HS-27A (cell line): ENCODE measurements at places on chromosomes 2 and 18.

DNA sequence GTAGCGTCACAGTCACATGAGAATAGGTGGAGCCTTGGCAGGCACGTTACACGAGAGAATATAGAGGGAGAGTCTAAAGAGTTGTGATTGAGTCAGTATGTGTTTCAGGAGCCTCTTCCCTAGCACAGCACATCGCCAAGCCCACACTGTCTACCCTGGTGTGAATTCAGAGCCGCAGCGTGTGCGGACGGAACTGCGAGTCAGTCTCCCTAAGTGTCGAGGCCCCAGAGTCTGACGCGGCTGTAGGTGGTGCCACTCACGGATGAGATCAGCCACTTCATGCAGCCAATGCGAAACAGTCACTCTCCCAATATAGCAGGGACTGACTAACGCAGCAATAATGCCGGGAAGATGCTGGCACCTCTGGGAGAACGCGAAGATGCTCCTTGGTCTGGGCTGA lies 587.3 kb upstream of the ID2 start:
- DNase-seq, result no peak

- no peak for DNase-seq
Observed at GRCh38 chr18:9701609-9702349, 6.3 kb upstream of the RAB31 start.

- DNase-seq, result no peak
Observed at GRCh38 chr2:129901754-129902415, 77.6 kb upstream of the RAB6C start.

DNA sequence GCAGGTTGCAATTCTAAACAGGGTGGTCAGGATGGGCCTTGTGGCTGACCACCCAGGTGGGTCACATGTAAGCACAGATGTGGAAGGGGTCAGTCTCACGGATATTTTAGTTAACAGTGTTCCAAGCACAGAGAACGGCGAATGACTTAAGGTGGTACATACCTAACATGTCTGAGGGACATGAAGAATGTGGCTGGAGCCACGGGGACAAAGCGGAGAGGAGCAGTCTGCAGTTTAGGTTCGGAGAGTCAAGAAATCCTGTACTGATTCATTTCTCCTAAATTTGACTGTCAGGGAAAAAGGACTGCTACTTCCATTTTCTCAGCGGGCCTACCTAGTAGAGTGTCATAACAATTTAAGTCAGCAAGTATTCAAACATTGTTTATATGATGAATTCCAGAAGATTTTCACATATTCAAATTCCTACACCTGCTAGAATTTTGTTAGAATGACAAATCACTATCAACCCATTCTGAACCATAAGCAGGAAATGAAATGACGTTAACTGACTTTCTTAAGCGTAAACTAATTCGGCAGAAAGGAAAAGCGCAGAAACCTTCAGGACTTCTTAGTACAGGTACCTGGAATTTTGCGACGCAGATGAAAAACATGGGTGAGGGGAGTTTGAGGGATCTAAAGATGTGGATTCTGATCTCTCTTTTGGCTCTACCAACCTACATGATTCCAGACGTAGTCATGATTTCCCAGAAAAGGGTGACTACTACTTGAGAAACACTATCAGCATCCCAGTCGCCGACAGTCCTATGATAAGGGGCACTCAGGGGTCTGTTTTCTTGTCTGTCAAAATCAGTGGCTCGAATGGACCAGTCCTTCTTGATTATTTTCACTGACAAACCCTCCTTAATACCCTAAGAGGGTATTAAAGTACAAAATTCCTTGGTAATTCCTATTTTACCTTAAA lies 41.3 kb downstream of the PTPN2 start:
- no peak for DNase-seq

DNA sequence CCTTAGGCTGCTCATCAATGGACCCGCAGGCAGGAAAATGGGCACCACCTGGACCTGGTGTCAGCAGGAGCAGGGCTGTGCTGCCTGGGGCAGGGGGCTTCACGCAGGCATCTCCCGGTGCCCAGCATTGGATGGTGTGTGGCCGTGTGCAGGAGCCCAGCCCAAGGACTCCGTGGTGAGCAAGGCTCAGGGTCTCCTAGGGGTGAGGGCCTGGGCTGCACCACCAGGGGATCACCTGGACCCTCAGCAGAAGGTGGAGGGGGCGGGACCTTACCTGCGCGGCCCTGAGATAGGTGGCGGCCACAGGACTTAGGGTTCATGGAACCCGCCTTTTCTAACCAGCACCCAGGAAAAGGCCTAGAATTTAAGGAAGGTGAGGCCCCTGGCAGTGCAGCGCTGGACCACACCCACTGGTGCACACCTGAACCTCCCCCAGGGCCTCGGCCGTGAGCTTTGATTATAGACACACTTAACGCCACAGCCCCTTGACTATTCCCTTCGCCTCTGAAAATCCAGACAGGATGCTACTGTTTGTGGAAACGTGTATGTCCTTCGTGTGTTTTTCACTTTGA lies 89.0 kb downstream of the TMEM18 start:
- DNase-seq, result no peak

GRCh38 chr18:52227536-52227935 lies 112.5 kb upstream of the DCC start:
- DNase-seq, result no peak

DNA sequence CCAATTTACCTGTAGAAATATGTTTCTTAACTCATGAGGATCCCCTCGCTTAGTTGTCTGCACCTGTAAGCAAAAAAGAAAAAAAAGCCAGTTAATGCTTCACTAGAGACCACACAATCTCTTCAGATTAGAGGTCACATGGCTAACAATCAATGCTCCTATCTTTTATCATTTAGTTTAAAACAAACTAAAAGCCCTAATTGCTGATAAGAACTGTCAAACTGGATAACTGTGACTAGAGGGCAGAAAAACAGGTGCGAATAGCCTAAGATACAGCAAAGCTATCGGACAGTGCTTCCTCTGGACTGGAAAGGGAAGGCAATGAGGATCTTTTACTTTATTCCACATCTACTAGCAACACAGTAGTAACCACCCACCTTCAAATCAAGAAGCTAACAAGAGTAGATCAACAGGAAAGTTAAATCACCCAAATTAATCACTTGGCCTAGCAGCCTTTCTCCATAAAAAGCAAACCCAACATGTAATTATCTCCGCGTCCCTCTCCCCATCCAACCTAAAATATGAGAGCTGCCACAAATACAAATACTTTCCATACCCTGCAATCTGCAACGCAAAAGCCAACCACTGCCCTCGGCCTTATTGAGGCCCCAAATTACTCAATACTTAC lies 734 bp downstream of the SLC25A12 start:
- DNase-seq, result no peak

DNA sequence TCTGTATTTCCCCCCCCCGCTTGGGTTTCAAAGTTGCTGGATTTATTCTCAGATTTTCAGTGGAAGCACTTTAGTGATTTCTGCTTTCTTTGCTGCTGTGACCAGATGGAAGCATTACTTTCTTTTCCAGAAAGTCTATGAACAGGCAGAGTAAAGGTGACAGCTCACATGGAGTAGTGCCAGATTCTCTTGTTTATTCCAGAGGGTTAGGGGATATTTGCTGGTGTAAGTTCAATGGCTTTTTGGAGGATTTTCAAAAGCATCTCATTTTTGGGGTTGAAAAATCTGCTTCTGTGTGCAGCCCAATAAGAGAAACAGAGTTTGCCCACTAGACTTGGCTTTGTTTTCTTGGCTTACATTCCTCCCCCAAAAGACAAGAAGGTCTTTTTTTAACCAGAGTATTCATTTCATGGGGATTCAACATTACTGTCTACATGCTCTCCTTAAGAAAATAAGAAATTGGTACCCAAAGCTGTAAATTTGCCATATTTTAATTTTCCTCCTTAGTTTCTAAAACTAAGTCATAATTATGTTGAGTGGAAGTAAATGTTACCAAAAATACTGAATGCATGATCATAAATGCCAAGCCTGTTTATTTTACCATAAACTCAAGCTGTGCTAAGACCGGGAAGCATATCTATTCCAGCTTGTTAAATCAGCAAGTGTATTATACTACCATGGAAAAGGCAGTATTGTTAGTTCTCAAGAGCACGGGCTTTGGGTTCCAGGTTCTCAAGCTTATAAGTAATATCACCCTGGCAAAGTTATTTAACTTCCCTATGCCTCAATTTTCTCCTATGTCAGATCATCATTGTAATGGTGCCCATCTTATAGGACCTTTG lies 557.2 kb downstream of the CPS1 start:
- DNase-seq, result no peak

DNA sequence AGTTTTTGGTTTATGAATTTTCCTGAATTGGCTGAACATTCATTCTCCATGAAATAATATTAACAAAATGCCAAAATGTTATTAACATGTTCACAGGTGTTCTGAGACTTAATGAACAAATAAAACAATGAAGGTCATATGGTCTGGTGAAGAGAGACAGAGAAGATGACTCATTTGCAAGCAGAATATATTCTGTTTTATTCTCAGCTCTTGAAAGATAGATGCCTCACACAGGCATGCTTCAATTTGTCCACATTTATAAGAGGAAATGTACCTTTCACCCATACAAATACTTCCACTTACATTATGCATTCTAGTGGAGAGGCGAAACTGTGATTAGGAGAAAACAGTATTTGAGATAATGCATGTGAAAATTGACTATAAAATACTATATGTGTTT lies 75.4 kb upstream of the PGAP1 start:
- no peak for DNase-seq

GRCh38 chr18:58501066-58501896 lies 127.6 kb downstream of the ALPK2 start:
- no peak for DNase-seq

DNA sequence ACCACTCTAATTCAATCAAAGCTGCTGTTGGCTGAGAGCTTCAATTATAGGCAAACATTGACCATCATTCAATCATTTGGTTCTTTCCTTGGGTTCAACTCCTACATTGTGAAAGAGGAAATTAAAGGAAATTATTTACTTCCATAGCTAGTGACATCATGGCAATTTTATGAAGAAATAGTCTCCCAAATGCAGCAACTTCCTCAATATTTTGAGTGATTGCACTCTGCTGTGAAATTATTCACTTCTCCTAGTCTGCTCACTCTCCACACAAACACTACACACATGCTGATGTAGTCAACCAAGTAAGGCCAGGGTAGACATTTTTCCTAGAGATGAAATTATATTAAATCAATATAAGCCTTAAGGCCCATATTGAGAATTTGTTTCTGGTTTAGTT lies 86.7 kb upstream of the NCKAP5 start:
- no peak for DNase-seq

DNA sequence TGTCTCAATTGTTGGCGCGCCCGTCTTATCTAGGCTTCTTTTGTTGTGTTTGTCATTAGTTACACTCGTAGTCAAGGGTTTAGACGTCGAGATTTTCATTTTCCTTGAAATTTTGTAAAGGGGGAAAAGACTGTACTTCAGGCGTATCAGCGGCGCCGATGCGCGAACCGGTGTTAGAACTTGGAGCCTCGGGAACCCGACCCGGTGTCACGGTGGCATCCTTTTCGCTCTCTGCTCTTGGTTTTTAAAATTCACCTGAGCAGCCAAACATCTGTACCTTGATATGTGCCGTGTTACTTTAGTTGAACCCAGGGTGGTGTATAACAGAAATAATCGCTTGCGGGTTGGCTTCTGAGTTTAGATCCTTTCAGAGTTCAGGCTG lies 643 bp downstream of the RMC1 start:
- no peak for DNase-seq

- DNase-seq, result peak; percentile 68
Observed at GRCh38 chr2:69177063-69177771, 164.2 kb downstream of the ANTXR1 start.

DNA sequence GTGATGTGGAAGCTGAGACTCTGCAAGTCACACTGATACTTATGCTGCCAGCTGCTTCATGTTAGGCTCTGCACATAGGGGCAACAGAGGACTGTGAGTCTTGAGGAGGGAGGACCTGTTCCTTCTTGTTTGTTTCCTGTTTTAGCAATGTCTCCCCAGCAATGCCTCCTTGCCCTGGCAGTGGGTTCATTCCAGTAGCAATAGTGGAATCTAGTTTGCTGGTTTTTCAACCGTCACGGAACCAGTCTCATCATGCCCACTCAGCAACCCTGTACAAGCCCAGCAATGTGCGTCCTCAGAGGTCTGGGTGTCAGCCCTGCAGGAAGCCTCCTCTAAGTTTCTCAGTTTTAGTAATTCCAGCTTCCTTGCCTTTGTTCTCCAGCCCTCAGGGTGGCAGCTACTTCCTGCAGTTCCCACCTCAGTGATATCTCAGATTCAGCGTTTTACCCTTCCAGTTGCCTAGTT lies 20.5 kb upstream of the ITGB6 start:
- no peak for DNase-seq

GRCh38 chr2:28533044-28533680 lies 37.3 kb downstream of the PLB1 start:
- no peak for DNase-seq

GRCh38 chr2:48114256-48114655 lies 208.0 kb upstream of the FBXO11 start:
- no peak for DNase-seq

DNA sequence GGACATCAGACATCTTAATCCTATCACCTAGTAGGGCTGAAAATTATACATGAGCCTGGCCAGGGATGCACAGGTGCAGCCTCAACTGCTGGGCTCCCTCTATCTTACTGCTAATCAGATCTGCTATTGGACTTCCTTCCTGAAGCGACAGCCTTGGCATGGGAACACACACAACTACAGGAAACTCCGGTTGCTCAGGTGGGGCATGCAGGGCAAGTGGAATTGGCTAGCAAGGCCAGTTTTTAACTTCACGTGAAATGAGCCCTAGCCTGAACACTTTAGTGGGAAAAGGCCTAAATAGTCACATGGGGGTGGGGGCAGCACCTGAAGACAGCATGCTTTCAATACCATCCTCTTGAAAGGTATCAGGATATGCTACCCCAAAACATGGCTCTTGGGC lies 147.9 kb upstream of the NCKAP5 start:
- no peak for DNase-seq
